Nephron progenitor cell (in vitro differentiated cells): ENCODE measurements at places on chromosomes 16 and 17.

- DNase-seq: no peak
Observed at GRCh38 chr17:81044764-81045589, 10.0 kb downstream of the BAIAP2 start.

DNA sequence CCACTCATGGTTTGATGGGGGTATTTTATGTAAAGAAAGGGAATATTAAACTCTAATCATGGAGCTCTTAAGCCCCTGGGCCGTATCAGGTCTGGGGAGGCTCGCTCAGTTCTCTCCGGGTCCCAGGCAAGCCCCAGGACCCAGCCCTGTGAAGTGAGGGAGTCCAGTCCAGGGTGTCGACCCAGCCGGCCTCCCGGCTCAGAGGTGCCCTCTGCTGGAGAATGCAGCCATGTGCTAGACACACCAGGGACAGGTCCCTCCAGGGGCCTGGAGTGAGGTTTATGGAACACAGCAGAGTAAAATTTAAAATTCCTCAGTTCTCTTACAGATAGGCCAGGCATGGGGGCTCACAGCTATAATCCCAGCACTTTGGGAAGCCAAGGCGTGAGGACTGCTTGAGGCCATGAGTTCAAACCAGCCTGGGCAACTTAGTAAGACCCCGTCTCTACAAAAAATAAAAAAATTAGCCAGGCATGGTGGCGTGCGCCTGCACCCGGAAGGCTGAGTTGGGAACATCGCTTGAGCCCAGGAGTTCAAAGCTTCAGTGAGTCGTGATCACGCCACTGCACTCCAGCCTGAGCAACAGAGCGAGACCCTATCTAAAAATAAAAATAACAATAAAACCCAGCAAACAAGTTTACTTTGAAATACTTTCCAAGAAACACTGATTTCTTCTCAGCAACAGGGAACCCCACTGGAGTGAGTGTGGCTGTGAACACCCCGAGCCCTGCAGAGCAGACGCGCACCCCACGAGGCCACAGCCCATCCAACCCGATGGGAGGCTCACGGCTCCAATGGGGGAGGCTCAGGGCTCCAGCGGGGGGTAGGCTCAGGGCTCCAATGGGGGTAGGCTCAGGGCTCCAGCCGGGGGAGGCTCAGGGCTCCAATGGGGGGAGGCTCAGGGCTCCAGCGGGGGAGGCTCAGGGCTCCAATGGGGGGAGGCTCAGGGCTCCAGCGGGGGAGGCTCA, 72.2 kb downstream of the ZNF778 start:
- peak; percentile 82 for DNase-seq

DNA sequence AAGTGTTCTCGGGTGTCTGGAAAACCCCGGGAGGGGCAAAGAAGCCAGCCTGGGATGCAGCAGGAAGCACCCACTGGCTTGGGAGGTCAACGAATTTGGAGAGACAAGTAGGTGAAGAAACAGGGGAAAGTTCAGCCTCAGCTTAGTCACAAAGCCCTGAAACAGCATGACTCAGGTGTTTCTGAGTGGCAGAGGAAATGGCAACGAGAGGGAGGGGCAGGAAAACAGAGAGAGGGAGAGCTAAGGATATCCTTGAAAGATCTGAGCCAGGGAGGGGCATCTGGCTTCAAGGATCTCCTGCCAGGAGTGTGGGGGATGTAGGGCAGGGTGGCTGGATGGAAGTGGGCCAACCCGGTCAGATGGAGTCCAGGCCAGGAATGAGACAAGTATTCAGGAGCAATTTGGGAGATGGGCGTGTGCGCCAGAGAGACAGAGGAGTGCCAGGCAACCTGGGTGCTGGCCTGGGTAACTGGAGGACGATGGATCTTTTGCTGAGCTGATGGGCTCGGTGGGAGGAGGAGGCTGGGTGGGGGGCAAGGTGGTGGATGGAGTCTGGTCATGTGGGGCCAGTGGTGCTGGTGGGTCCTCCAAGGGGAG, 27.2 kb downstream of the ABCC3 start:
- DNase-seq: no peak

GRCh38 chr16:7887316-7887715, 554.7 kb downstream of the RBFOX1 start:
- DNase-seq: no peak

GRCh38 chr16:56742030-56742984, 12.4 kb downstream of the NUP93 start:
- DNase-seq: no peak

DNA sequence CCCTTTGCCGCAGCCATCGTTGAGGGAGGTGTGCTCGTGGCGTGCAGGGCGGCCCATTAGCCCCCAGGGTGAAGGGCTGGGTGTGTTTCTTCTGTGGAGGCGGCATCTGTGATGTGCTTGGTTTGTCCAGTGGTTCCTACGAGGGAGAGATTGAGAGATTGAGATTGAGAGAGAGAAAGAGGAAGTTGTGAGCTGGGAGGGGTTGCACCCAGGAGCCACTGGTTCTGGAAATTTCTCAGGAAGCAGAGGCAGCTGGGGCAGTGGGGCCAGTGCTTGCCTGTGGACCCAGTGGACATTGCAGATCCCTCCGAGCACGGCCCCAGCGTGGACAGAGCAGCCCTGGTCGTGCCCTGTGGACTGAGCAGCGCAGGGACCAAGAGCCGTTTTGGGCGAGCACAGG, 72.0 kb upstream of the ZNF750 start:
- no peak for DNase-seq

- no peak for DNase-seq
Observed at GRCh38 chr16:57621521-57622271, 6.7 kb upstream of the ADGRG1 start.

DNA sequence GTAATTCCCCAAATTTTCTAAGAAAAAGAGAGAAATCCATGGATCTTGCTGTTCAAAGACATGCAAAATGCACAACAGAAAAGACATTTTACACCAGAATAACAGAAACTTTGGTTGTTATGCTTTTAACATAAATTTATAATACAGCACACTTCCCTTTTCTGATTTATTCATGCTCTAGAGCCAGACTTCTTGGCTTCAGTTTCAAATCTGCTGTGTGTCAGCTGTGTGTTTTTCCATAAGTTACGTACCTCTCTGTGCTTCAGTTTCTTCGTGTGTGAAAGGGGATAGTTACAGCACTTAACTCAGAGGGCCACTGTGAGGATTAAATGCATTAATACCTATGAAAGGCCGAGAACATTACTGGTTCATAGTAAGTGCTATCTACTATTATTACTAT, 6.8 kb upstream of the CCL3L1 start:
- DNase-seq: no peak

- no peak for DNase-seq
Observed at GRCh38 chr16:22782314-22782713, 31.6 kb upstream of the HS3ST2 start.

- no peak for DNase-seq
Observed at GRCh38 chr16:20744922-20745440, 3.4 kb upstream of the THUMPD1 start.

- DNase-seq: no peak
Observed at GRCh38 chr17:42023524-42024349, 3.8 kb downstream of the NKIRAS2 start.

DNA sequence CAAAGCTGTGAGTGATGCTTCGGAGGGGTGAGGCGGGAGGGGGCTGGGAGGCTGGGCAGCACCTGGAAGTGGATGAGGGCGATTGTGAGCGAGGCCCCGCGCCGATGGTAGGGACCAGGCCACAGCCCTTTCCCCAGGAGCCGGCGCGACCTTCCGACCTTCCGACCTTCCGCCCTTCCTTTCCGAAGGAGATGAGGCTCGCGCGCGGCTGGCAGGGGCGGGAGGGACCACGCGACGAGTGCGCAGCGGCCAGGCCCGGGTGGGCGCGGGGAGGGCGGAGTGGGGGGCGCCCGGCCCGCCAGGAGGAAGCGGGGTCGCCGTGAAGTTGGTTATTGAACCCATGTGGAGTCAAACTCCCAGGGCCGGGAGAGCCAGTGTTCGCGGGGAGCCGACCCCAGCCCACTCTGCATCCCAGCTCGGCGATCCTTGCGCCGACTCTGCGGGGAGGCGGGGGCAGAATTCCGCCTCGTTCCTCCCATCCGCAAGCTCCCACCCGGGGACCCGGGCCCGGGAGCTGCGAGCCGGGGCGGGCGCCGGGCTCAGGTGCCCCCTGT, 56.6 kb downstream of the RAP1GAP2 start:
- peak; percentile 61 for DNase-seq

GRCh38 chr16:78623796-78624195, 524.3 kb downstream of the WWOX start:
- DNase-seq: no peak

GRCh38 chr16:11914210-11915113, 1.3 kb downstream of the GSPT1 start:
- no peak for DNase-seq

DNA sequence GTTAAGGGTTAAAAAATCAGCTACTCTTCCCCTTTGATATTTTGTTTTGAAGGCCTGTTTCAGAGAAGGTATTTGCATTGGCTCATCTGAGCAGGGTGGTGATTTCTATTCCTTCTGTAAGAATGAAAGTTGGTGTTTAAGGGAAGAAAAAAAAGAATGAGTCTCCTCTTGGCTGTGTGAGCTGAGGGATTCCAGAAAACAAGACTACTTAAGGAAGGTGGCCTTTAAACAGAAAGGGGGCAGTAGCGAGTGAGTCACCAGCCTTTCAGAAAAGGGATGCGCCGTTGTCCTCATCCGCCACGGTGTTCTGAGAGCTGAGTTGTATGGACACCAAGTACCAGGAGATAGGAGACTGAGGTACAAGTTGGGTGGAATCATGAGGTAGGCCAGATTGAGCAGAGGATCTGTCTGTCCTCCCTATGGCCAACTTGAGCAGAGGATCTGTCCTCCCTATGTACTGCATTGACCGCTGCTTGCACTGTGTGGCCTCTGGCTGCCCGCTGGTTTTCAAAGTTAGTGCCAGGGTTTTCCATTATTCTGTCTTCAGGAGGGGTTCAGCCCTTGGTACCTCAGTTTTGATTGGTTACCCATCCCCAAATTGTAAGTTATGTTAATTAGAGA, 8.2 kb downstream of the PRKCA start:
- no peak for DNase-seq

DNA sequence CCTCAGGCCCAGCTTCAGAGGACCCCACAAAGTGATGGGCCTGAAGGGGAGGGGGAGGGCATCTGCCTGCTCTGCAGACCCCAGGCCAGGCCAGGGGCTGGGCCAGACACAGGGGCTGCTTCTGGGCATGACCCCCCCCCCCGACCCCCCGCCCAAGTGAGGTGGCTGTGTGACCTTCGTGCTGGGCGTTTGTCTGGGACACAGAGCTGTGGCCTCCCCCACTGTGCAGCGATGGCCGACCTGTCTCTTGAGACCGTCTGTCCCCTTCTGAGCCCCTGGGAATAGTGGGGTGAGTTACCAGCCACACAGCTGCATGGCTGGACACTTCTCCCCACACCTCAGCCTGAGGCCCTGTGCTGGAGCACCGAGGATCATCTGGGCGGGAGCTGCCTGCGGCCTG, 34.8 kb upstream of the GNG13 start:
- DNase-seq: no peak

DNA sequence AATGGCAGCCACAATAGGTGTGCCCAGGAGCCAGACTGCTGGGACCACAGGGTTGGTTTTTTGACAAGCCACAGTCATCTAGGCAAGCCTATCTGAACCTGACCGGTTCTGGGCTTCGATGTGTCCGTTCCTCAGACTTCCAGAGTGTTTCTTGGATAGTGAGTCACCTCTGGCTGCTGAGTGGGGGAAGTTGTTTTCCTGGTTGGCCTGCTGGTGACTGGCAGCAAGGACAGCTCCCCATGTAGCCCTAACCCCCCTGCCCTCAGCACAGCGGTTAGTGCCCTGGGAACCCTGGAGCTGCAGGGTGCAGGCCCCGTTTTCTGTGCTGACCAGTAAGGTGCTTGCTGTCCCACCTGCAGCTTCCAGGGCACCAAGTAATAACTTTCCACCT, 65.5 kb downstream of the PLD6 start:
- no peak for DNase-seq

- DNase-seq: no peak
Observed at GRCh38 chr16:26668026-26668425, 398.7 kb upstream of the C16orf82 start.

DNA sequence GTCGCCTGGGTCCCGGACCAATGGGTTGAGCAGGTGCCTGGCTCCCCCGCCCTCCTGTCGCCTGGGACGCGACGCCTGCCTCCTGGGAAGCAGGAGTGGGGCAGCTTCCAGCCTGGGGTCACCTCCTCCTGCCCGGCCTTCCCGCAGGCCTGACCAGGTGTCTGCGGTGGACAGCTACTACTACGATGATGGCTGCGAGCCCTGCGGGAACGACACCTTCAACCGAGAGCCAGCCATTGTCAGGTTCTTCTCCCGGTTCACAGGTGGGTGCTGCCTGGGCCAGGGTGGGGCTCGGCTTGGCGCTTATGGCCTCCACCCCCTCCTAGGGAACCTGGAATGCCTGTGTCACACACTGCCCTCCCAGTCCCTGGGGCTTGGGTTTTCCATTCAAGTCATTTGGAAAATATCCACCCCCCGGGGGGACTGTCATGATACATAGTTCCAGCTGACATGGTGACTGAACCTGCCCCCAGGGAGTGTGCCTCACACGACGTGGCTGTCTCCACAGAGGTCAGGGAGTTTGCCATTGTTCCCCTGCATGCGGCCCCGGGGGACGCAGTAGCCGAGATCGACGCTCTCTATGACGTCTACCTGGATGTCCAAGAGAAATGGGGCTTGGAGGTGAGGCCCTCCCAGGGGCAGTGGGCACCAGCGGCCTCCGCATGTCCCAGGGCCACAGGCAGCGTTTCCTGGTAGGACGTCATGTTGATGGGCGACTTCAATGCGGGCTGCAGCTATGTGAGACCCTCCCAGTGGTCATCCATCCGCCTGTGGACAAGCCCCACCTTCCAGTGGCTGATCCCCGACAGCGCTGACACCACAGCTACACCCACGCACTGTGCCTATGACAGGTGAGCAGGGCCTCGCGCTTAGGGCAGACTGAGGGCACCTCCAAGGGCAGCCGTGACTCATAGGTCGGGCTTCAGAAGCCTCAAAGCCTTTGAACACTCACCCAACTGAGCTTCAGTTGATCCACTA, 2.3 kb downstream of the DNASE1 start:
- no peak for DNase-seq
